ENCODE measurements at places on chromosomes 1 and 21.
A peak's percentile ranks its signal among the peaks of the same experiment; 100 is the strongest.

DNA sequence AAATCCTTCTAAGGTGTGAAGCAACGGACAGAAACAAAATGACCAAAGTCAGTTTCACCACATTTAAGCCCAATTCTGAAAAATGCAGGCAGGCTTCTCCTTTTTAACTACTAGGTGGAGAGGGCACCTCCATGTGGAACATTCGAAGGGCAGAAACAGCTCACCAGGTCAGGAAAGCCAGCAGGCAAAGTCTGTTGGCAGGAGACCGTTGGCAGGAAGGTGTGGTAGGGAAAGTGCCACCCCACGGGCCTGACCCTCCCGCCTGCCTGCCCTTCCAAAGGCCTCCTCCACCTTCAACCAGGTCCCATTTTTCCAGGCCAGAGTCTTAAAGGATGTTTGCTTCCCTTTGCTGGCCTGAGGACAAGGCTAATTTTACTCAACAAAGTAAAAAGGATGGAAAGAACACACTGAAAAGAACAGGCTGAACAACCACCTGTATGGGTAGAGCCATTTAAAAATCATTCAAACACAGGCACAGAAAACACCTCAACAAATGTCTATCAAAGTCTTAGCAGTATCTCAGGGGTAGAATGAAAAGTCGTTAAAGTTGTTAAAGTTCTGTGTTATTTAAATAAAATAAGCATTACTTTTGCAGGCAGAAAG, 26.4 kb downstream of the CAPZB start:
- no peak for DNase-seq

GRCh38 chr1:231216498-231216897, 24.5 kb upstream of the GNPAT start:
- DNase-seq: no peak

- DNase-seq: peak; percentile 84
Observed at GRCh38 chr1:41496080-41497055, 11.9 kb upstream of the EDN2 start.

DNA sequence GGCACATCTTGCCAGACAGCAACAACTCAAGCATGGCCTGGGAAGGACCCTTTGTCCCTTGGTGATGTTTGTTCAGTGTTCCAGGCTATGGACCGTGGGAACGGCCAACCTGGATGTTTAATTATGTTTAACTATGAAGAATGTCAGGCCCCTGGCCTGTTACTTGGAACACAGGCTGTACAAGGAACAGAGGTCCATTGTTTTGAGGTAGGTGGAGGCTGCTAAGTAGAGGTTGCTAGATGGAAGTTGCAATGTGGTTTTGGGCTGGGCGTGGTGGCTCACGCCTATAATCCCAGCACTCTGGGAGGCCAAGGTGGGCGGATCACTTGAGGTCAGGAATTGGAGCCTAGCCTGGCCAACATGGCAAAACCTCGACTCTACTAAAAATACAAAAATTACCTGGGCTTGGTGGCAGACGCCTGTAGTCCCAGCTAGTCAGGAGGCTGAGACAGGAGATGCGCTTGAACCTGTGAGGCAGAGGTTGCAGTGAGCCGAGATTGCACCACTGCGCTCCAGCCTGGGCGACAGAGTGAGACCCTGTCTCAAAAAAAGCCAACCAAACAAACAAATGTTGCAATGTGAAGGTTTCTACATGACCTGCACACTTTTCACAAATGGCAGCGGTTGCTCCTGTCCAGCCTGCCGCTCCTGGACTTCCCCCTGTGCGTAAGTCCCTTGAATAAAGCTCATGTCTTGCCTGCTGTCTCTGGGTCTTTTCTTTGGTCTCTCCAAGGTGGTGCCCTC, 2.5 kb upstream of the LEFTY1 start:
- DNase-seq: no peak

DNA sequence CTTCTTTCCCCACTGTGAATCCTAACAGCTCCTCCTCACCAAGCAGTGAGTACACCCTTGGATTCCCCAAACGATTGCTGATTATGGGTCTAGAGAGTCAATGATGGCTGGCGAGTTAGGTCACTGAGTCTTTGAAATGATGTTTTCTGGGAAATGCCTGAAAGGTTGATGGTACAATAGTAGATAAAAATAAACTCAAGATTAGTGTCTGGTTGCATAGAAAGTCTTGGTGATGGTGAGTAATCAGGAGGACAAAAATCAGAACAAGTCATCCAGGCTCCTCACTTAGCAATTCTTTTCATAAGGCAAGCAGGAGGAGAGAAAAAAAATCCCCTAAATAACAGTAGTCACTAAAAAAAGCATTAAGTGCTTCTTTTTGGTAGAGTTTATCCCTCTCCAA, 22.6 kb downstream of the HLX start:
- DNase-seq: peak; percentile 26

DNA sequence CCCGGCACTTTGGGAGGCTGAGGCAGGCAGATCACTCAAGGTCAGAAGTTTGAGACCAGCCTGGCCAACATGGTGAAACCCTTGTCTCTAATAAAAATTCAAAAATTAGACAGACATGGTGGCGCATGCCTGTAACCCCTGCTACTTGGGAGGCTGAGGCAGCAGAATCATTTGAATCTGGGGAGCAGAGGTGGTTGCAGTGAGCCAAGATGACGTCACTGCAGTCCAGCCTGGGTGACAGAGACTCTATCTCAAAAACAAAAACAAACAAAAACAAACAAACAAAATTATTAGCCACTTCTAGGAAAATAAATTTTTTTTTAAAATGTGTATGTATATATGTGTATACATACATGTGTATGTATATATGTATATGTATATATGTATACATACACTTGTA, 320.3 kb upstream of the ADGRL4 start:
- DNase-seq: no peak

DNA sequence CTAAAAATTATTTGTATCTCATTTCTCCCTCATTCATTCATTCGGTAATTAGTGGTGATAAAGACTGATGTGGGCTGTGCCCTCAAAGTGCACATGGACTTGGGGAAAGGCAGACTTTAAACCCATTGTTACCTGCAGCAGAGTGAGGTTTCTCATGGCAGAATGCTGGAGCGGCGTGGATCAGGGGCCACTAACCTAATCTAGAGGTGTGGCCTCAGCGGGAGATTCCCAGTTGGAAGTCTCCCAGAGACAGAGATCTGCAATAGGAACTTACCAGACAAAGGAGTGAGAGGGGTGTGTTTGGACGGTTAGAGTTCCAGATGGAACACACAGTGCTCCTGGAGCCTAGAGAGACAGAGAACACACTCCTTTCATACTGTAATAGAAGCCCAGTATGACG, 73.5 kb downstream of the VPS26C start:
- DNase-seq: no peak

DNA sequence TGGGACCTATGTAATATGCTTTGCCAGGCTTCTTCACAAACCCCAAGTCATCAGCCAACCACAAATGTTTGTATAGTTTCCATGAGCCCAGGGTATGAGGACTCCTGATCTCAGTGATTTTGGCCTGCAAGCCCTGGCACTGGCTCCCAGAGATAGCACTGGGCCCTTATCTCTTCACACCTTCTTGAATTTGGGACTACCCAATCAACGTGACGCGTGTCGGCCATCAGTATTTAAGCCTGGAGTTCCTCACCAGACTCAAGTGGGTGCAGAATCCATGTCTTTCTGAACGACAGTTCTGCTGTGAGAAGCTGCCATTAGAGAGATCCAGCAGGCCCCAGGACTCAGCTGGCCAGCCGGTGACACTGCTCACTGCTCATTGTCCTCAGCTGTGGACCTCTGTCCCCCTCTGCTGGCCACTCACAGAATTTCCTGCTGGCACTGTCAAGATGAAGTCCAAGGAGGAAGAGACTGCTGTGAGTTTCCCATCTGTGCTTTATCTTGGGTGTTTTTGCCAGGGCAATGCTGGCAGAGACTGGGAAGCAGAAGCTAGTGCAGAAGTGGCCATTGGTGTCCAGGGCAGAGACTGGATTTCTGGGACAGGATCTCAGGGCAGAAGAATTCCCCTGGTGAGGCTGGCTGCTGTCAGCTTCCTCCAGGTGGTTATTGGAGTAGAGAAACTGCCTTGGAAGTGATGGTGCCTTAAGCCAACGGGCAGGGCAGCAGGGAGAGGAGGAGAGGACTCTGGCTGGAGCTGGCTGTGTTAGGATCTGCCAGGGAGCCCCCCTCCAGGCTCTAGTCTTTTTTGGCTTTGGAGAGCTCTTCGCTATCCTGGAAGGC, 28.4 kb downstream of the TMCC2 start:
- peak; percentile 96 for DNase-seq

- no peak for DNase-seq
Observed at GRCh38 chr1:4269952-4270570, 370.0 kb upstream of the C1orf174 start.

DNA sequence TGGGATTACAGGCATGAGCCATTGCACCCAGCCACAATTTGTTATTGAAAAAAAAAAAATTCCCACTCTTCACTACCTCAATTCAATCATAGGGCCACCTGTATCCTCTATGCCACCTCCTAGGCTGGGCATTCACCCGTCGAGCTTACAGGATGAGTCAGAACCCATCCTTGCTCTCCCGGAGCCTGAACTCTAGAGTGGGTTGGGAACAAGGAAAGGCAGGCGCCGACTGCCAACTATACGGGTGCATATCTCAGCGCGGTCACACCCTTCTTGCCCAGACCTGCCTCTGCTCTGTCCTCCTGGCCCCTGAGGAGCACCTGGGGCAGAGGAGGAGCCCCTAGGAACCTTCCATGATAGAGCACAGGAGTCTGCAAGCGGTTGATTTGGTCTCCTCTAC, 21.4 kb upstream of the LBR start:
- no peak for DNase-seq

GRCh38 chr1:18927654-18928272, 25.4 kb upstream of the ALDH4A1 start:
- DNase-seq: peak; percentile 34

DNA sequence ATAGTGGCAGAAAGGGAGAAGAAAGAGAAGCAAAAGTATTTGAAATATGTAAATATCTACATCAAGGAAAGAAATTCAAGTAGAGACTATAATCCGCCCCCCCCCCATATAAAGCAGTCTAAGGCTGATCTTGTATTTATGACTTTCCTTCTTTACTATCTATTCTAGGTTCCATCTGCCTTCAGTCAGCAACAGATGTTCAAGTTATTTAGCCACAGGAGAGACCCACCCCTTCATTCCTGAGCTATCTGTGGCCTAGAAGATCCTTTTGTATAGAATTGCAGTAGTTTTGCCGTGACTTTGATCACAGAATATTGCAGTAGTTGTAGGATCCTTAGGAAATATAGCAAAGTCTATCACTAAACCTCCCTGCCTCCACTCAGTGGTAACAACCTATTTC, 10.7 kb upstream of the BSDC1 start:
- DNase-seq: no peak
